ENCODE measurements at places on chromosomes 1 and 21.

DNA sequence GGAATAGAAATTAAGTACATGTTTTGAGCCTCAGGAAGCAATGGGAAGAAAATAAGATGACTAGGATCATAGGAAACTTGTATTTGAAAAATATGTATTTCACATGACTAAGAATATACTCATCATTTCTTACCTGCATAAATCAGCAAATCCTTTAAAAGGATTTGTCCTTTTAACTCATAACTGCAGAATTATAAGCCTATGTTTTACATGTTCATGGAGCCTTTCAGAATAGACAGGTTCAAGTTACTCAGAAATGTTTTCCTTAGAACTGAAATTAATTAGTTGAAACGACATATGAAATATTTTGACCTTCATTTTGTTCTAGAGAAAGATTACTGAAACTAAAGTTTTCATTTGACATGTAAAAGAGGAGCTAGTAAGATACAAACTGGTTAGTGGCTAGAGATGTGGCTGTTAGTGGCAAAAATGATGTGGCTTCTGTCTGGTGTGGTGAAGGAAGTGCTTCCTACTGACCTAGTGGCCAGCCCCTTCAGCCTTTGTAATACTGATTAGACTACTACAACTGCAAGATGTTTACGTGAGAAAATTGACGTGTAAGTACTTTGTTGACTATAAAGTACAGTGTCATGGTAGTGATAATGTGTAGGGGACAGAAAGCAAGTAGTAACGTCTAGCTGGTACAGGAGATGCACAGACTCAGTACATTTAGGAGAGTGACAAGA, 54.7 kb downstream of the PACC1 start:
- no peak for DNase-seq

DNA sequence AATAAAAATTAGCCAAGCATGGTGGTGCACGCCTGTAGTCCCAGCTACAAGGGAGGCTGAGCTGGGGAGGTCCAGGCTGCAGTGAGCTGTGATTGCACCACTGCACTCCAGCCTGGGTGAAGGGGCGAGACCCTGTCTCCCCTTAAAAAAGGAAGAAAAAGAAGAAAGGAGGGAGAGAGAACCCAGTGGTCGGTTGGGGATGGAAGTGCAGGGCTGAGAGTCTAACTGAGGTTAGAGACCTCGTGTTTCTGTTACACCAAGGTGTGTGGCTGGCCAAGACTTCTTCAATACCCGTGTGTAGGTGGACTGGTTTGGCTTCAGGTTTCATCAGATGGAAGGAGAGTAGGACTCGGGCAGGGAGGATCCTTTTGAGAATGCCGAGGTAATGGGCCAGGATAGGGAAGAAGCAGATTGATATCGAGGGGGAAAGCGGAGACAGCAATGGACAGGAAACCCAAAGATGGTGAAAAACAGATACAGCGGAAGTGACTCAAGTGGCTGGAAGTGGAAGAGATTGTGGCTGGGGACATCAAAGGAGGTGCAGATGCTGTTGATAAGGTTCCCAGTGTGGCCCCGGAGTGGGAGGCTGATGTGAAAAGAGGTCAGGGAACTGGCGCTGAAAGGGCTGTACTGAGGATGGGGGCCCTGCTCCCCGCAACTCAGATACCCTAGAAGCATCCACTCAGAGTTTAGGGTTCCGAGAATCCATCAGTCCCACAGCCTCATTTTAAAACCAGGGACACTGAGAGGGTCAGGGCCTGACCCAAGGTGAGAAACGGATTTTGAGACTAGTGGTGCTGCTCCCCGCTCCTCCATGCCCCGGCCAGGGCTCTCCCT, 681 bp upstream of the UBXN10 start:
- DNase-seq, result peak; percentile 60

- no peak for DNase-seq
Observed at GRCh38 chr1:10494418-10494753, 19.6 kb downstream of the PEX14 start.

DNA sequence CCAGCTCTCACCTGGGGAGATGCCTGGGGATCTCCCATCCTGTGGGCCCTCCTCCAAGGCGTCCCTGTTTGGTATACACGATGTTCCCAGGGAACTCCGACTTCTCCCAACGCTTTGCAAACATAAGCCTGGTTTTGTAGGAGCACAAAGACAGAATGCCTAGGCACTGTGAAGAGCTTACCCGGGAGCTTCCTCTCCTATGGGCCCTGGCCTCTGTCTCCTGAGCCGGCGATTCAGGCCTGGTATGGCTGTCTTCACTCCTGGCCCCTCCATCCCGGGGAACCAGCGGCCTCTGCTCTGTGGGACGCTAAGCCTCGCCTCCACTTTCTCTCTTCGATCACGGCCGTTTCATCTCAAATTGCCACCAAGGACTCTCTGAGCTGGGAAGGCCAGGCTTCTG, 59.6 kb upstream of the ACTRT2 start:
- no peak for DNase-seq

- no peak for DNase-seq
Observed at GRCh38 chr1:11806307-11806936, 431 bp downstream of the CLCN6 start.
